ENCODE measurements at places on chromosomes 2 and 18.
A peak's percentile ranks its signal among the peaks of the same experiment; 100 is the strongest.

DNA sequence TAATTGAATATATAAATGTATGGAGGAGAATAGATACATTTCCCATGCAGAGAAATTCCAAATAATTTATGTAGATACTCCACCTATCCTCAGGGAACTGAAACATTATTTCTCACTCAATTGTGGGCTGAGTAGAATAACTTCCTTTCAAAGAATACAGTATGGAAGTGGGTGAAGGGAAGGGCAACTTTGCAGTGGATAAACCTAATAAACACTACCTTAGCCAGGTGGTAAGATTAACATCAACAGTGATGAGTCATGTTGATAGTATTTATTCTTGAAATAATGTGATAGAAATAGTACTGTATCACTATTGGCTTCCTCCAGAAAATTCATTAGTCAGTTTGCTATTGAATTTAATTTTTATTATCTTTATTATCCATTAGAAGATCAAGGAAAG, 716.4 kb upstream of the CHAC2 start:
- DNase-seq = no peak

DNA sequence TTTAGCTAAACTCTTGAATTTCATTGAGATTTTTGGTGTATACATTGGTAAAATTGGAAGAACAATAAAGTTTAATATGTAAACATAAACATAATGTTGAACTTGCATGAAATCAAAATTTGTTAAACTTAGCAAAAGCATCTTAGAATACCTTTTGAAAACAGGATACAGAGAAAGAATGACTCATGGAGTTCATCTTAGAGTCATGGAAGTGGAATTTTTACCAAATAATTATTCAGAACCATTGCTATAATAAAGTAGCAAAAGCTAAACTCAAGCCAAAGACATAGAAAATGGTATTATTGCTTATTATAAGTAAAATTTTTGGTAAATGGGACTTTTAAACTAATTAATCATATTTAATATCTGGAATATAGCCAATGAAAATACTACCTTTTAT, 841.6 kb upstream of the SLC39A10 start:
- no peak for DNase-seq

- DNase-seq = no peak
These were observed 1029.9 kb upstream of the PIK3C3 start for GRCh38 chr18:40925071-40925541.

DNA sequence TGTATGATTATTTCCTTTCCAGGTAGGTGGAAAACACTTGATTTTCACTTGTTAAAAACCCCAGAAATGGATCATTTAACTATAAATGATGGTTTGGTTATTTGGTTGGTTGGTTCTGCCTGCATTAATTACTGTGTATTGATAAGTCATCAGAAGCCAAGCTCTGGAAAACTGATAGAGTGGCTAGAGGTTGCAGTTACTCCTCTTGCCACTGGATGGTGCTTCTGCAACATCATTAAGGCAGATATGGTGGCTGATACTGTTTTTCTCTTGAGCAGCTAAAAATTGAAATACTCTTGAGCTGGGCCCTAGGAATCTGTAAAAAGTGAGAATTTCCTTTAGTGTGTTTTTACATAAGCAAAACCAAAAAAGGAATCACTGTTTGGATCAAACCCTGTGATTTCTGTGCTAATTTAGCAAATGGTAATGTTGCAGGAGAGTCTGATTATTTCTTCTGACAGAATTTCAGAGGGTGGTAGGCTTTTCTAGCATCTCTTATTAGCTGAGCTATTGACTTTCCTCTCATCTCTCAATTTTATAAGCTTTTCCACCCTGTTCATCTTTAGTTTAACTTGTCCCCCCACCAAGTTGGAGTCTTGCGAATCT, 54.3 kb downstream of the RAB10 start:
- no peak for DNase-seq

GRCh38 chr2:189685540-189686229, 11.2 kb downstream of the ANKAR start:
- DNase-seq = no peak

GRCh38 chr2:74919827-74920226, 38.6 kb upstream of the POLE4 start:
- peak; percentile 64 for DNase-seq

DNA sequence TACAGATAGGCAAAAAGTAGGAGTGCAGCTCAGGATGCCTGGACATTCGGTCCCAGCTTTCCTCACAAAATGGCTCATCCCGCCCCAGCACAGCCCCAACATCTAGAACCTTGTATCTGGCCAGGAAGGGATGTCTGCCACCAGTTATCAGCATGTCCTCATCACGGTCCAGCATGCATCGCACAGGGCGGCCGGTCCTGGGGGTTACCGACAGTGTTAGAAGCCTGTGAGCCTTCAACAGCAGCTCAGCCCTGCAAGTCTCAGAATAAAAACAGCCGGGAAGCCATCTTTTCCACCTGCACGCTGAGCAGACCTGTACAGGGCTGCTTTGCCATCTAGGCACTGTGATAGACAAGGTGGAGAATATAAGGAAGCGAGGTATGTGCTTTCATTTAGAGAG, 49.2 kb downstream of the XDH start:
- no peak for DNase-seq

DNA sequence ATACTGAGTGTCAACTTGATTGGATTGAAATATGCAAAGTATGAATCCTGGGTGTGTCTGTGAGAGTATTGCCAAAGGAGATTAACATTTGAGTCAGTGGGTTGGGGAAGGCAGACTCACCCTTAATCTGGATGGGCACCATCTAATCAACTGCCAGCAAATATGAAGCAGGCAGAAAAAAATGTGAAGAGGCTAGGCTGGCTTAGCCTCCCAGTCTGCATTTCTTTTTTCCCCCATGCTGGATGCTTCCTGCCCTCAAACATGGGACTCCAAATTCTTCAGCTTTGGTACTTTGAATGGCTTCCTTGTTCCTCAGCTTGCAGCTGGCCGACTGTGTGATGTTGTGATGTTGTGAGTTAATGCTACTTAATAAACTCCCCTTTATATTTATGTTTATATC, 577.4 kb downstream of the CPS1 start:
- DNase-seq = no peak

DNA sequence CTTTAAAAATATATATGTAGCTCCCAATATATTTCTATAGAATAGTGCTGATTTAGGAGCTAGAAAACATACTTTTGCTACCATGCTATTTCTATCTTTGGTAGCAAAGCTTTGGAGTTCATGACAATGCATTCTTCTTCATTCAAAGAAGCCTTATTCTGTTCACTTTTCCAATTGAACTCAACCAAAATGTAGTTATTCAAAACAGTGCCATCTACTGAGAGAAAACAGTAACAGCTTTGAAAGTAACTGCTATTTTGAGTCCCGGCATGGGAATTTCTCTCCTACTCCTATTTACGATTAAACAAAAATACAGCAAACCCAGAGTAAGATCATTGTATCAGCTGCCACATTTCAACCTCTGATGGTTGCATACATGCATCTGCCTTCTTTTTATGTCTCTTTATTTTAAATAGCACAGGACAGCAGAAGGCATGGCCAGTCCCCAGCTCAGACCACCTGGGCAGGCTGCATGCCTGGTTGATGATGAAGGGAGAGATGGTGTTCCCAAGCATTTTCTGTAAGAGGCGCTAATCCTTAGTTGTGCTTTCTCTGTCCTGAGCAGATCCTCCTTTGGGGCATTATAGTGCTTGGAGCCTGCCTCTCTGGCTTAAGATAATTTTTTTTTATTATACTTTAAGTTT, 69.7 kb upstream of the SULT1C3 start:
- DNase-seq = no peak

DNA sequence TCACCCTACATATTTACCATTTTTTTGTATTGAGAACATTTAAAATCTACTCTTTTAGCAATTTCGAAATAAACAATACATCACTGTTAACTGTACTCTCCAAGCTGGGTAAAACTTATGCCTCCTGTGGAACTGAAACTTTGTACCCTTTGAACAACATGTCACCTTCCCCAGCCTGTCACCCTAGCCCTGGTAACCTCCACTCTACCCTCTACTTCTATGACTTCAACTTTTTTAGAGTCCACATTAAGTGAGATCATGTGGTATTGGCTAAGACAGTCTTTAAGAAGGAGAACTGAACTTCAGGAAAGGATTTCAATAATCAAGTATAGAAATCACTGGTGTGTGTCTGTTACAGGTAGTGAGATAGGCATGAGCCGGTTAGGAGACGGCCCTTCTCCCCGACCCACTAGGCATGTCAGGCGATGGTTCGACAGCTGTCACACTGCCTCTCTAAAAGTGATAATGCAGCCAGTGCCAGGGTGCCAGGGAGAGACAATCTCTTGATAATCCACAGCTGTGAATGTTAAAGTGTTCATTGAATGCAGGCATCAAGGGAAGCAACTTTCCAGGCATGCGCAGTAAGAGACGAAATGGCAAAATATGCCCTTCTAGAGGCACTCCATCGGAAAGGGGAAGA, 74.6 kb upstream of the RNF152 start:
- DNase-seq = no peak

DNA sequence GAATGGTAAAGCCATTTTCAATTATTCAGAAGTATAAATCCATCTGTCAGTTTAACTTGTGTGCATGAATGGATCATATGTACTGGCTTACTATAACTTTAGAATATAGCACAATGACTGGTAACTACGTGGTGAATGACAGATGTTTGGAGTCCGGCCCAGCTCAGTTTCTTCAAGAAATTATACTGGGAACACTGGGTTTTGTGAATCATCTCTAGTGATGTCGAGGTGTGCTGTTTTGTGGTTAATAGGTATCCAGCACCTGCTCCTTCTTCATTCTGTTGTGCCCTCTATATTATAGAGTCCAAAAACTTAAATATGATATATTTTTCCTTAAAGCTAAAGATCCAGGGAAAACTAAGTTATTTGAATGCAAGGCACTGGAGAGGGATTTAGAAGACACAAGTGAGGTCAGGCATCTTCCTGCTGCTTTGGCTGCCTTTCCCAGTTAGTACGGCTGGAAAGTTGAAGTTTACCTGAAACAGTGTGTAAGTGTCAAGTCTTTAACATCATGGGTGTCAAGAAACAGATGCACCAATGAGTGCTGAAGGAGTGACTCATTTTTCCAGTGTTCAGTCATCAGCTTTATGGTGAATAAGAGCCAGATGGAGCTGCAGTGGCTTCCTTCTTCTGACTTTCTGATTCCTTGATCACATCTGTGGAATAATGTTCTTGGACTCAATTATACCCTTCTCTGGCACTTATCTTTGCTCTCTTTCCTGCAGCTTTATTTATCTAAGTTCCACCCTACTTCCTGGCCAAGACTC, 1079.5 kb upstream of the CELF4 start:
- no peak for DNase-seq

- DNase-seq = no peak
These were observed 77.3 kb upstream of the RPL31 start for GRCh38 chr2:100924520-100925451.

DNA sequence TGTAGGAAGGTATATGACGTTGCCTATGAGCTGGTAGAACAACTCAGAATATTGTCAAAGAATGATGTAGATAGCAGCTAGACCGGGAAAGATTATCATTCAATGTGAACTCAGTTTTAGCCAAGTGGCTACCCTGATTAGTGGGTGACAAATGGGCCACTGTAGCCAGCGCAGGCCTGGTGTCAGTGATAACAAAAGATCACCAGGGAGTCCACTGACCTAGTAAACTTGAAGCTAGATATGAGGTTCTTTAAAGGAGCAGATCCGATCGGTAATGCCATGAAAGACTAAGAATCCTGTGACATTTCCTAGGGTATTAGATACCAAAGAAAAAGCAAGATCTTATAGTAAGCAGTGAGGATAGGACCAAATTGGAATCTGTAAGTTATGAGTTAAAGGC, 180.9 kb downstream of the GCA start:
- DNase-seq = no peak

GRCh38 chr2:19505-19904, 26.8 kb downstream of the FAM110C start:
- DNase-seq = no peak

- no peak for DNase-seq
These were observed 357.0 kb downstream of the GALNT13 start for GRCh38 chr2:154228566-154229280.

DNA sequence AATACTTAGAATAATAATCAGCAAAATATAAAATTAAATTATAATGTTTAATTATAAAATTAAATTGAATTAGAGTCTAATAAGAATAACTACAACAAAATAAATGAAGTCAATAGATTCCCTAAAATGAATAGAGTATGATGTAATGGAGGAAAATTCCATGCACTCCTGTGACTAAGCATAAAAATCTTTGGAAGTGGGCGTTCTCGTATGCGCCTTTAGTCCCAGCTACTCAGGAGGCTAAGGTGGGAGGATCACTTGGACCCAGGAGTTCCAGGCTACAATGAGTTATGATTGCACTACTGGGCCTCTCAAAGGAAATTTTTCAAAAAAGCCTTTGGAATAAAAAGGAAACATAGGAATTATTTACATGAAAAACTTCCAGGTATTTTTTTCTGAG, 955.4 kb upstream of the POU3F3 start:
- no peak for DNase-seq

DNA sequence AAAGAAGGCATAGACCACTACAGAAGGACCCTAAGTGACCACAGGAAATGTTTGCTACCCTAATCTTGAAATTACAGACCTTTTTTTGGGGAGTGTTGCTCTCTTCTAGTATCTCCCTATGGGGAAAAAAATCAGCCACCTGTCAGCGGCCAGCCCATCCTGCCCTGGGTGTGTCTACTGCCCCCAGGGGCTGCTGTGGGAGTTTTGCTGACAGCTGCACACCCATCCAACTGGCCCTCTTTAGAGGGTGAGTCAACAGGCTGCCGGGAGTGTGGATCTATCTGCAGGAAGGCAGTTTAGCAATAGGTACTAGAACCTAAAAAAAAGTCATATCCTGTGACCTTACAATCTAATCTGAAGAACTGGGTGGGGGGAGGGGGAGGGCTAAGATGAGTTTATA, 796 bp upstream of the DYSF start:
- no peak for DNase-seq

GRCh38 chr2:100334929-100335328, 12.6 kb upstream of the LONRF2 start:
- DNase-seq = no peak

All from NCI-H774 (cell line).